ENCODE measurements at places on chromosomes 2 and 18.

DNA sequence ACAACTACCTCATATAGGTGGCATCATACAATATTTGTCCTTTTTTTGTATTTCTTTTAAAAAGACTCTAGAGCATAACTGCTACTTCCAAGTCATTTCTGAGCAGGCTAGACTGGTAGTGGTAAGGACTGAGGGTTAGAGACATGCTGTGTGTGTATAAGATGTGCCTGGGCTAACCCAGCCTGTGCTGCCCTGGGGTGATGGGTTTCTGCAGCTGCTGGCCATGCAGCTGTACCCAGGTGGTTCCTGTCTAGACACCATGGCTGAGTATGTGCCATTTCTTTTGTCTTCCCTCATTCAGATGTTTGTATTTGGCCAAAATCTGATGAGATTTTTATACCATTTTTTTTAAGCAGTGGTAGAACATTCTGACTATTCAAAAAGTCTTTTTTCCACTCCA lies 40.0 kb downstream of the MERTK start:
- no peaks in the 10 kb centered on the region for H3K36me3 ChIP-seq
- no peak overlapping the region for H3K27ac ChIP-seq
- no peak overlapping the region for H3K4me3 ChIP-seq
- H3K27me3 ChIP-seq, result peaks cover 19% of the 10 kb centered on the region

DNA sequence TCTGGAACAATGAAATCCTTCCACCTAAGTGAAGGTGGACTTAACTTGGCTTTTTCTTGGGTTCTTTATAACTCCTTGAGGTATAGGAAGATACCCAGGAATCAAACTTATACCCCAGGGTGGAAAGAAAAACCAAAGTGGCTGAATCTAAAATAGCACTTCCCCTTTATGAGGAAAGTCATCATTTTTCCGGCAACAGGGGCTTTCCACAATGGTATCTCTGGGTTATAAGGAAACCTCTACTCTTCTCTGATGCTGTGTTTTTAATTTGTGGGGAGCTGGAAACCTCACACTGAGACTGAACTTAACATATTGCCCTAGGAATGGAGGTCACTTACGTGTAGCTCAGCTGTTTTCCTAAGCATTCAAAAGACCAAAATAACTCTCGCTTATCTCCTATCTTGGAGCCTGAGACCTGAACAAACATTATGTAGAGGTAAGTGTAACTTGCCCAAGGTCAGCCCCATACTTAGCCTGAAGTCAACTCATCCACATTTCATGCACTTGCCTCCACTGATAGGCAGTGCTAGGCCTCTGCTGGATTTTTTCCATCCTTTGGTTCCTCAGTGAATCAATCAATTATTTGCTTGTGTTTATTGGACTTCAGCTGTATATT lies 117.9 kb downstream of the SETBP1 start:
- H3K27me3 ChIP-seq, result peaks cover 23% of the 10 kb centered on the region
- H3K4me3 ChIP-seq, result no peak overlapping the region
- H3K27ac ChIP-seq, result no peak overlapping the region
- DNase-seq, result no peak

DNA sequence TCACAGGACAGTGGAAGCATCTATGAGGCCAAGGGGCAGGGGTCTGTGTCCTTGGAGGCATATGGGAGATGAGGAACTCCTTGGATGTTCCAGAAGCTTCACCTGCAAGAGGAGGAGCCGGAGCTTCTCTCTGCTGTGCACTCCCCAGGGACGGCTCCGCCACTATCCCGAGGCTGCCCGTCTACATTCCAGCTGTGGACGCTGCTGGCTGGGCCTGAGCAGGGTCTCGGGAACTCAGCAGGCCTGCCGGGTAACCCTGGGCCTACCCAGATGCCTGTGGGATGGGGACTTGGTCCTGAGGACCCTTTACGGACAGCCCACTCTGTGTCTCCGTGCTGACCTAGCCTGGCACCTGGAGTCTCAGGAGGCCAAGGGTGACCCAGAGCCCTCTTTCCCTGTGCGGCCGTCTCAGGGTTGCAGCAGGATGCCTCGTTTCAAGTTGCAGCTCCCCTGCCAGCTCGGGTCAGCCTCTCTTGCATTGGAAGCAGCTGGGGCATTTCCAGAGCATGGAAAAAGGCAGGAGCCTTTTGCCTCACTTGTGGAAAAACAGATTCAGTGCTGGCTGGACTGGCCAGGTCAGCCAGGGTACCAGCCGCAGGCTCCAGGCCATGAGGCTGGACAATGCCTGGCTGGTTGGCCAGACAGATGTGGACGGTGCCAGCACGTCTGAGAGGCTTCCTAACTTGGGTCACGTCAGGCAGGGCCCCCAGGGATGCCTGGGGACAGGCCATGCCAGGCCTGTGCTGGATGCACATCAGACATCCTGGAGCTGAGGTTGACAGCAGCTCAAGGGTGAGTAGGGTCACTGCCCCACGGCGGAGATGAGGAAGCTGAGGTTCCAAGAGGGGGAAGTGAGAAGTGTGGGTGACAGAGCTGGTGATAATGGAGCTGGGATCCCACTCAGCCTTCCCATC lies 41.5 kb downstream of the SCTR start:
- H3K4me3 ChIP-seq, result no peak overlapping the region
- no peaks in the 10 kb centered on the region for H3K4me1 ChIP-seq
- H3K27ac ChIP-seq, result no peak overlapping the region

GRCh38 chr18:42159146-42159545 lies 204.1 kb downstream of the PIK3C3 start:
- H3K4me1 ChIP-seq, result no peaks in the 10 kb centered on the region
- H3K27ac ChIP-seq, result no peak overlapping the region
- H3K36me3 ChIP-seq, result no peaks in the 10 kb centered on the region
- no peak overlapping the region for H3K4me3 ChIP-seq

- H3K4me1 ChIP-seq, result no peaks in the 10 kb centered on the region
- DNase-seq, result no peak
- H3K27me3 ChIP-seq, result no peaks in the 10 kb centered on the region
- H3K4me3 ChIP-seq, result no peak overlapping the region
- H3K36me3 ChIP-seq, result no peaks in the 10 kb centered on the region
Observed at GRCh38 chr18:56433919-56434318, 204.5 kb downstream of the TXNL1 start.

DNA sequence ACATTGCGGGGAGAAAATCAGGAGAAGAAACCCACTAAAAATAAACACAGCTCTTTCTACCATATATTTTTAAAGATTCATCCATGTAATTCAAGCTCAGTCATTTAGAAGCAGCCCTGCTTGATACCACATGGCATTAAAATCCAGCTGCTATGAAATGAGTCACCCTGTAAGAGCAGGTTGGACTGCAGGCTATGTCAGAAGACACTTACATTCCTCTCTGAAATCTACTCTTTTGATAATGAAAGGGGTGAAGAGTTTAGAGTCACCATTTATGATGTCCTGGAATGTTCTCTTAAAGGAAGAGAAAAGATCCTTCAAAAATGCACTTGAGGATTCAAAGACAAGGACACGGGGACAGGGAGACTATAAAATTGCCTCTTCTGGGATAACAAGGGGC lies 100.6 kb upstream of the APCDD1 start:
- H3K4me1 ChIP-seq, result no peaks in the 10 kb centered on the region
- DNase-seq, result no peak
- no peak overlapping the region for H3K27ac ChIP-seq
- no peaks in the 10 kb centered on the region for H3K27me3 ChIP-seq

GRCh38 chr18:9290156-9290555 lies 44.4 kb upstream of the TWSG1 start:
- no peak overlapping the region for H3K27ac ChIP-seq
- H3K27me3 ChIP-seq, result no peaks in the 10 kb centered on the region

- no peak overlapping the region for H3K4me3 ChIP-seq
- H3K4me1 ChIP-seq, result no peaks in the 10 kb centered on the region
- peaks cover 12% of the 10 kb centered on the region for H3K27me3 ChIP-seq
- no peak overlapping the region for H3K27ac ChIP-seq
Observed at GRCh38 chr18:46715062-46715461, 41.8 kb downstream of the ST8SIA5 start.

DNA sequence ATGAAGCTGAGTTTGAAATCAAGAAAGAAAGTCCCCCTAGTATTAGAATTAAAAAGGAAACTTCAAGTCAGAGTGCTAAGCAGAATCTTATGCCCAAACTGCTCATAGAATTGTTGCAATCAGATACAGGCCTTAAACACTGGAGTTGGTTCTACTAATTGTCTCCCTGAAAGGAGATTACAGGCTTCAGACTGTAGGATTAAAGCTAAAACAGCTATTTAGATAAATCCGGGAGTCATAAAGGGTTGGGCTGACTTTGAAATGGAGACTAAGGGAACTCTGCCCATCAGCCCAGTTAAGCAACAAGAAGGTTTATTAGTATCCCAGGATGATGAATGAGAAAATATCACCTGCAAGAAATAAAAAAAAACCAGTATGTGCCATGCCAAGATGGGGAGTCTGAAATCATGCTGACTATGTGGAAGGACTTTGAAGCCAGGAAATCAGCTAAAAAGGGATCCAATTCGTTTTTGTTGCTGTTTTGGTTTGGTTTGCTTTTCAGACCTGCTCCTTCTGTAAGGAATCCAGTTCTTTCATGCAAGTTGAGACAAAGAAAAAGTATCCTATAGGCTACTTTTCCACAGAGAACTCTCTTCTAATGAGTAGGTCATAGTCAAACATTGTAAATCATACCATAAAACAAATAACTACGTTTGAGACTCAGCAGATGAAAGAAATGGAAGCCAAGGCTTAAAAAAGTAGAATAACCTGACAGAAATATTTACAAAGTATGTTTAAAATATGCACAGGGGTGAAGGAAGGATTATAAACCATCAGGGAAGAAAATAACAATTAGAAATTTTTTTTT lies 37.6 kb upstream of the MSTN start:
- no peak overlapping the region for H3K4me3 ChIP-seq
- H3K27me3 ChIP-seq, result peaks cover 5% of the 10 kb centered on the region
- no peaks in the 10 kb centered on the region for H3K36me3 ChIP-seq
- no peak overlapping the region for H3K27ac ChIP-seq

Measured in activated naive CD4-positive, alpha-beta T cell treated with anti-CD3 and anti-CD28 coated beads, Interleukin-2, amount 10 ng/mL, durations not matched to agents 7 days and 5 days (primary cell).